ENCODE measurements at places on chromosomes 1 and 21. TPM values are rescaled to one million over a fixed set of nuclear protein-coding genes. Genes with fewer than 3 reads are reported as not detected.

DNA sequence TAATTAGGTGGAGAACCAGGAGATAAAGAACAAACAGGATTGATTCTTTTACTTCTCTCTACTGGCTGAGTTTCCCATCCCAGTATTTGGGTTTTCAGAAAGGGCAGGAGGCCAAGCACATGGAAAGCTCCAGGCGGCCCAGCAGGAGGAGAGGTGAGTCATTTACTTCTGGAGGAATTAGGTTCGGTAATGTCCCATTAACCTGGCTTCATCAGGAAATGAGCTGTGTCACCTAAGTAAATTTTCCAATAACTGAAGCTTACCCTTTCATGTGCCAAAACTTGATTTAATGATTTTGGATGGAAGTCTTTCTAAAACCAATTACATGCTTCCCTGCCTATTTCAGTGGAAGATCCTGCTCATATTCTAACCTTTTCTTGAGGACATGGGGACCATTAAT, 257.6 kb upstream of the USP24 start:
- peak; percentile 55 for ATAC-seq

DNA sequence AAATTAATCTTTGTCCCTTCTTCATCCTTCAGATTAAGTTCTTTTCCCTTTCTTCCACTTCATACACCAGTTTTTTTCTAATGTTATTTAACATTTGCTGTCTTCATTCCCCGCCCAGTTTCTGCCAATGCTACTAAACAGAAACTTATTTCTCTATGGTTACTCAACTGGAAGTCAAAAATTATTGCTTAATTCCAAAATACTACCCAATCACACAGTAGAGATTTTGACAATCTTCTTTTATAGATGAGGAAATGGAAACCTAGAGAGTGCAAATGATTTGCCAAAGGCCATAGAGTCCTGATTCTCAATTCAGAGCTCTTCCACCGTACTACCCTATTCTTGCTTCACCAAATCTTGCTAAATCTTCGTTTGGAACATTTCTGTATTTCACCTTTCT, 58.1 kb upstream of the SH3GLB1 start:
- peak; percentile 68 for ATAC-seq

DNA sequence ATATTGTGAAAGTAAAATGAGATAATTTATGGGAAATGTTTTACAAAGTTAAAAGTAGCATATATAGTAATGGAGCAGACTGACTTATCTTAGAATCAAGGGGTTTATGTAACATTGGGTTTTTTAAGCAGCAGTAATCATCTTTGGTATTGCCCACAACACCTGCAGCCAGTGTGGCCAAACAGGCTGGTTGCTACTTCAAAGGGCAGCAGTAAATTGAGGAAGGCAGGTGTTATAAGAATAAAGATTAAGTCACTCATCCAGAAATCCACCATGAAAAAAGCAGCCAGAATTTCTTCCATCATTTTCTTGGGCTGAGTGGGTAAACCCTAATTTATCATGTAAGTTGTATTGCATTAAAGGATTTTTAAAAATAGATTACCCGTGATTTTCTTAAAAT, 16.7 kb downstream of the DYNLT5 start:
- no peak for ATAC-seq

GRCh38 chr1:35883635-35884101, 659 bp downstream of the AGO1 start:
- ATAC-seq = peak; percentile 34

Gene OR2M7
- not detected for total RNA-seq

Gene CYP4B1
- total RNA-seq = 13.5 TPM

Gene LMOD1
- 4.1 TPM for total RNA-seq
